NCI-H1694 (cell line): ENCODE measurements at places on chromosomes 12 and 14.

DNA sequence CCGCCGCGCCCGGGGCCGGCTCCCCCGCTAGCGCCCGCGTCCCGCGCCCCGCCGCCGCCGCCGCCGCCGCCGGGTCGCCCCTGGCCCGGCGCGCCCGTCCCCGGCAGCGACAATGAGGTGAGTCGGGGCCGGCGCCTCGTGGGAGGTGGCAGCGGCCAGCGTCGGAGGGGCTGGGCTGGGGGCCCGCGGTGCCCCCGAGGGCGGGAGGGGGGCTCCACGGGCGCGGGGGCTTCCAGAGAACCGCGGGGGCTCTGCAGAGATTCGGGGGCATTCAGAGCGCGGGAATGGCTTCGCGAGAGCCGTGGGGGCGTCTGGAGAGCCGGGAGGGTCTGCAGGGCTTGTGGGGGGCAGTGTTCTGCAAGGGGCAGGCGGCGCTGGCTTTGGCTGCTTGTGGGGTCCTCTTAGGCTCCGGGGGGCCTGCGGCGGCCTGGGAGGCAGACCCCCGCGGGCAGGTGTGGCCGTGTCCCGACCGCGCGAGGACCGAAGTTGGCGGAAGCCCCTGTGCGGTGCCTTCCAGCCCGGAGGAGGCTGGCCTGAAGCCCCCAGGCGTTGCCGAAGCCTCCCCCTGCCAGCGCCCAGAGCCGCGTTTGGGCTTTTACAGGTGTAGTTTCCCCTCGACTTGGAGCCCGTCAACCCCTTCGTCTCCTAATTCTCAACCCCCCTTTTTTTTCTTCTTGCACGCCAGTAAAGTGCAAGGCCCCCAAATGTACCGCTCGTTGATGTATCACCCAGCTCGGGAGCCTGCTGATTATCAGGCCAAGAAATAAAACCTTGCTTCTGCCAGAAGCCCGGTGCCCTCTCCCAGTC is 93.1 kb upstream of the EVL start:
- DNase-seq = peak; percentile 52

GRCh38 chr14:41806366-41806975 is 199.8 kb downstream of the LRFN5 start:
- no peak for DNase-seq

- DNase-seq = no peak
Observed at GRCh38 chr12:29533815-29534489, 36.5 kb upstream of the OVCH1 start.

DNA sequence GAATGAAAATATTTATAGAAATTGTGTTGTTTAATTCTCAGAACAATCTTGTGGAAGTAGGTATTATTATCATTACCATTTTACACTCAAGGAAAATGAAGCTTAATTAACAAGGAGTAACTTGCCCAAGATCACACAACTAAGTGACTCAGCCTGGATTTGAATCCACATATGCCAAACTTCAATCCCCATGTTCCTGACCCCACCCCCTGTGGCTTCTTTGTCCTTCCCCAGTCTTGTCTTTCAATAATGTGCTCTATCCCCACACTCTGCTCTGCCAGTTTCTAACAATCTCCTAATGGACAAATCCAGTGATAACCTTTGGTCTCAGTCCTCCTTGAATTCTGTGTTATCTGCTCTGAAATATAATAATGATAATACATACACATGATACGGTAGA is 355.2 kb downstream of the BMP4 start:
- DNase-seq = no peak

DNA sequence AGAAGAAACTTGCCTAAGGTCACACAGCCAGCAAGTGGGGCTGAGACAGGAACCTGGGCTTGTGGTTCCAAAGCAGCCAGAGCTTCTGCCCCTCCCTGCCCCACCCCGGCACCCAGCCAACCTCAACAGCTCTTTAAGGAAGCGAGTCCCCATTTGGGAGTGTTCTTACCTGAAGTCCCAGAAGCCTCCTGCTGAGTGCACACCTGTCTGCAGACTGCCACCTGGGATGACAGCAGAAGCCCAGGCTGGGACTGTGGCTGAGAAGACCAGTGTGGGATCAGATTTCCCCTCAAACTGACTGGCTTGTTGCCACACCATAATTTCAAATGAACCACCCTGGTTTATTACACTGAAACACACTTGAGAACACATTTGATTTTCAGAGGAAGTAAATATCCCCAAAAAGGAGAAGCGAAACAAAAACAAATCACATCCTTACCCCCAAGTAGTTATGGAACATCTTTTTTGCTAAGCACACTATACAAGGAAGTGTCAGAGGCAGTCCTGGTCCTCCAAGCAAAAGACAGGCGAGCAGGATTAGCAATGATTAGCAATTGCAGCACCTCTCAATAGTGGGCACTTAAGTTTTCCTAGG is 6.3 kb upstream of the RIN3 start:
- no peak for DNase-seq

DNA sequence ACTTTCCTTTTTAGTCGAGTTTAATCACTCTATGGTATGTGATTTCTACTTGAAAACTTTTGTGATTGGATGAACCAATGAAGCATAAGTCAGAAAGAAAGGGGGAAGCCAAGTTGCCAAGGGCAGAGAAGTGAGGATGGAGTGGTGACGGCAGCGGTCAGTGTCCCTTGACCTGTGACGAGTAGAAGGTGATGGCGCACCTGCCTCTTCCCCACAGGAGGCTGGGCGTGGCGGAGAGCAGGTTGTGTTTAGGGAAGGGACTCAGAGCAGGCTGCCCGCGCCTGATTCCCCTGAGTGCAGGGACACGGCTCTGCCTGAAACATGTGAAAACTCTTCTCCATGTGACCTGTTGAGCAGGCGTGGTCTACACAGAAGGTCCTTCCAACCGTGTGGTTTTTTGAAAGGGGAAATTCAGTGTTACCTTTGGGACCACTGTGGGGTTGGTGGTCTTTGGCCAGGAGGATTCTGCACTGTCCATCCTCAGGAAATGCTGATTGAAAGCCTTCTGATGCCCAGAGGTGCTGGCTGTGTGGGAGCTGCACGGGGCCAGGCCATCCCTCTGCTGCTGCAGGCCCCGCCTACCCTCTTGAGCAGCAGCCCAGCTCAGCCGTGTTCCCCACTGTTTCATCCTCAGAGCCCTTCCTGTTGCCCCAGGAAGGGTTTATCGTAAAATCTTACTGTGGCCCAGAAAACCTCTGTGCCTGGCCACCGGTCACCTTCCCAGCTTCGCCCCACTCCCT is 23.5 kb upstream of the AMN start:
- DNase-seq = no peak

- DNase-seq = peak; percentile 99
Observed at GRCh38 chr14:20613094-20614037, 22.2 kb upstream of the RNASE12 start.

- no peak for DNase-seq
Observed at GRCh38 chr14:38254571-38255407, 1.1 kb downstream of the CLEC14A start.

- DNase-seq = no peak
Observed at GRCh38 chr12:1369460-1369859, 224.9 kb downstream of the FBXL14 start.

GRCh38 chr14:31660191-31660590 is 99.0 kb downstream of the NUBPL start:
- DNase-seq = no peak

GRCh38 chr14:101791919-101792572 is 30.5 kb downstream of the PPP2R5C start:
- DNase-seq = peak; percentile 63

DNA sequence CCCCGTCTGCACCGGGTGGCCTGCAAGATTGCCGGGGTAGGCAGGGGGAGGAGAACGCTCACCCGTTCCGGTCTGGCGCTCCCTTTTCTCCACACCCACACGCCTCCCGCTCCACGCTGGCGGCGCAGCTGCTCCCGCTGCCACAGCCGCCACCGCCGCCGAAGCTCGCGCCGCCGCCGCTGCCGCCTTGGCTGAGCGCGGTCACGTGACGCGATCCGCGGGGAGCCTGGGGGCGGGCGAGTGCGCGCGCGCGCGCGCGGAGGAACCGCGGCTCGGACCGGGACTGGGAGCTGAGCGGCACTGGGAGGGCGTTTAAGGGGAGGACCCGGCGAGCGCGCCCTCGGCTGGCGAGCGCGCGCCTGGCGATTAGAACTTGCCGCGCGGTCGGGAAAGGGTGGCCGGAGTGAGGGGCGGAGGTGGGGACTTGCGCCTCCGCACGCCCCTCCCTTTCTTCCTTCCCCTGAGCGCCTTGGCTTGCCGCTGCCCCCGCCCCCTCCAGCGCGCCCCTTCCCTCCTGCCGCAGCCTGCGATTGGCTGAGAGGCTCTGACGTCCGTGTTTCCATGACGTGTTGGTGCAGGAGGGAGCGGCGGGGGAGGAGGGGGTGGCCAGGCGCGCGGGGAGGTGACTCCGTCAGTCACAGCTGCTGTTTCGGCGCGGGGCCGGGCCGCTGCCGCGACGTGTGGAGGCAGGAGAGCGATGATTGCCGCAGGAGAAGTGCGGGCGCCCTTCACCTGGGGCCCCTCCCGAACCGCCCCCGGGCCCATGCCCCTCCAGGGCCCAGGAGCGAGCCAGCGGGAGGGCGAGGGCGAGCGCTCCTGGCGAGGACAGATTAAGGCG is 738 bp upstream of the ATP2B1 start:
- peak; percentile 83 for DNase-seq

DNA sequence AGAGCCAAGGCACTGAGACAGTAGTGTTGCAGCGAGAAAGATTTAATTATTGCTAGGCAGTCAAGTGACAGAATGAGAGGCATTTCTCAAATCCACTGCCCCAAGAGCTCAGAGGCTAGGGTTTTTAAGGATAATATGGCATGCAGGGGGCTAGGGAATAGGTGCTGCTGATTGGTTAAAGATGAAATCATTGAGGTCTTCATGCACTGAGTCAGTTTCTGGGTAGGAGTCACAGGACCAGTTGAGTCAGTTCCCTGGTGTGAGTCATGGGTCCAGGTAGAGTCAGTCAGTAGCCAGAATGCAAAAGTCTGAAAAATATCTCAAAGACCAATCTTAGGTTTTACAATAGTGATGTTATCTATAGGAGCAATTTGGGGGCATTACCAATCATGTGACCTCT is 323.8 kb downstream of the RGS6 start:
- DNase-seq = no peak

DNA sequence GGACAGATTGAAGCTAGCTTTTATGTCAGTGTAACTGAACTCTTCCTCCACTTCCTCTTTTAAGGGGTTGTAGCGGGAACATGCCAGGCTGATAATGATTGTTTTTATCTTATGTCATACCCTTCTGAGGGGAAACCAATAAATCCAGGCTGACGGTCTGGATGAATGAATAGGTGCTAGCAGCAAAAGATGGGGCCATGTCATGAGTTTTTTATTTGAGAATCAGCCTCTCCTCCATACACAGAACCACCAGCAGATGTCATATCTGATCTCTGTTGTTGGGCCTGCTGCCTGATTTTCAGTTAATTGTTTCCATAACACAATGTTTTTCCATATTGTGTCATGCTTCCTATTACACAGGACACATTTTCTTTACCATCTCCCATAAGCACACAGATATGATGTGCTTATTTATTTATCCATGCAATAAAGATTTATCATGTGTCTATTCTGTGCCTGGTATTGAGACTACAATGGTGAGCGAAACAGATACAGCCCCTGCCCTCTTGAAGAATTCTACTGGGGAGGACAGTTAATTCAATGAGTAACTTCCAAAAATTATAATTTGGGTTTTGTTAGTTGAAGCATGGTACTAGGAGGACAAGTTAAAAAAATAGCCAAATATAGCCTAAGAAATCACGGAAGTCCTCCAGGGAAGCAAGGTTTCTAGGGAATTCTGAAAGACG is 33.6 kb upstream of the CRY1 start:
- peak; percentile 60 for DNase-seq

DNA sequence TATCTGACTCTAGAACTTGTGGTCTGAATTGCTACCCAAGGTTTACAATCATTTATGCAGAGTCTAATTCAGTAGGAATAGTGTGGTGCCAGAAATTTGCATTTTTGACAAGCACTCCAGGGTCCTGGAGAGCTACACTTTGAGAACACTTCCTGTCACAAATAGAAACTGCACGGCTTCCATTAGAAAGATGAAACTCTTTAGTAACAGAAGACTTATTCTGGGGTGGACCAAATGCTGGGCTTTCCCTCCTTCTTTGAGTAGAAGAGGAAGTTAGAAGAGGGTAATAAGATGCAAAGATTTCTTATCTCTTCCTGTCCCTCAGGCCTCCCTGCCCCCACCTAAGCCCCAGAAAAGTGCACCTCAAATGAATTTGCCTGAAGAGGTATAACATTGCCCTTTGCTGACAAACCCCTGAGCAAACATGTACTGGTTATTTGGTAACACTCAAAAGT is 28.4 kb downstream of the DGLUCY start:
- DNase-seq = no peak

- DNase-seq = no peak
Observed at GRCh38 chr14:89298056-89298834, 118.8 kb downstream of the FOXN3 start.

- DNase-seq = peak; percentile 93
Observed at GRCh38 chr12:109291521-109292341, 17.4 kb downstream of the FOXN4 start.

- no peak for DNase-seq
Observed at GRCh38 chr12:124993626-124994436, at the start of gene BRI3BP. Gene BRI3BP, plus strand, starts transcription at chr12:124993645. Its CDS starts 146 bp downstream, at chr12:124993791.
